ENCODE measurements at places on chromosomes 6 and 20. TPM values are rescaled to one million over a fixed set of nuclear protein-coding genes. Genes with fewer than 3 reads are reported as not detected.

Gene ADGRF4
- total RNA-seq = not detected

Gene CAGE1
- under 0.01 TPM for total RNA-seq

Gene PAX1
- total RNA-seq = not detected

Gene ADGRF5
- under 0.01 TPM for total RNA-seq

Gene APOBEC2
- total RNA-seq = not detected

Gene LRRC1
- 4.3 TPM for total RNA-seq

Gene FOXC1
- 2.3 TPM for total RNA-seq

Gene STX11
- not detected for total RNA-seq

Gene NOTCH4
- 0.77 TPM for total RNA-seq

Gene PDYN
- not detected for total RNA-seq

Gene NRSN1
- under 0.01 TPM for total RNA-seq

Gene PRRT1
- total RNA-seq = 0.09 TPM

Gene VSX1
- total RNA-seq = not detected

Gene SIRPB1
- 0.17 TPM for total RNA-seq

Gene VAPB
- 8.0 TPM for total RNA-seq

Gene SCUBE3
- total RNA-seq = 2.8 TPM

Gene HLA-DQA1
- total RNA-seq = 0.16 TPM

Gene KCNG1
- 5.5 TPM for total RNA-seq

Gene SAPCD1
- total RNA-seq = 1.3 TPM

Gene KCNQ5
- total RNA-seq = 0.34 TPM

Gene CALHM4
- not detected for total RNA-seq

Gene SALL4
- total RNA-seq = under 0.01 TPM

Gene KCNQ2
- not detected for total RNA-seq

Gene SLC13A3
- 2.2 TPM for total RNA-seq

Gene CDK19
- 7.3 TPM for total RNA-seq

Gene VNN1
- not detected for total RNA-seq

Gene IMPG1
- total RNA-seq = not detected

Gene CARMIL1
- 17.7 TPM for total RNA-seq

Gene PEX7
- total RNA-seq = 9.8 TPM
